ENCODE measurements at places on chromosomes 5 and 9. TPM values are rescaled to one million over a fixed set of nuclear protein-coding genes. Genes with fewer than 3 reads are reported as not detected.

GRCh38 chr5:54655266-54655665 lies 137.7 kb downstream of the SNX18 start:
- DNase-seq: no peak

DNA sequence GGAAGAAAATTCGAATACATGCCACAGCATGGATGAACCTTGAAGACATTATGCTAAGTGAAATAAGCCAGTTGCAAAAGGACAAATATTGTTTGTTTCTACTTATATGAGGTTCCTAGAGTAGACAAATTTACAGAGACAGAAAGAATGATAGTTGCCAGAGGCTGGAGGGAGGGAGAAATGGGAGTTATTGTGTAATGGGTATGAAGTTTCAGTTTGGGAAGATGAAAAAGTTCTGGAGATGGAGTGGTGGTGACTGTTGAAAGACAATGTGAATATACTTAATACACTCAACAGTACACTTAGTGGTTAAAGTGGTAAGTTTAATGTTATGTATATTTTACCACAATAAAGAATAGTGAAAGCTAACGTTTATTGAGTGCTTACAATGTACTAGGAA lies 99.6 kb upstream of the SLC44A1 start:
- DNase-seq: no peak

GRCh38 chr5:144487761-144488160 lies 317.1 kb downstream of the KCTD16 start:
- no peak for DNase-seq

GRCh38 chr5:28714907-28715698 lies 1676.7 kb upstream of the CDH9 start:
- no peak for DNase-seq

DNA sequence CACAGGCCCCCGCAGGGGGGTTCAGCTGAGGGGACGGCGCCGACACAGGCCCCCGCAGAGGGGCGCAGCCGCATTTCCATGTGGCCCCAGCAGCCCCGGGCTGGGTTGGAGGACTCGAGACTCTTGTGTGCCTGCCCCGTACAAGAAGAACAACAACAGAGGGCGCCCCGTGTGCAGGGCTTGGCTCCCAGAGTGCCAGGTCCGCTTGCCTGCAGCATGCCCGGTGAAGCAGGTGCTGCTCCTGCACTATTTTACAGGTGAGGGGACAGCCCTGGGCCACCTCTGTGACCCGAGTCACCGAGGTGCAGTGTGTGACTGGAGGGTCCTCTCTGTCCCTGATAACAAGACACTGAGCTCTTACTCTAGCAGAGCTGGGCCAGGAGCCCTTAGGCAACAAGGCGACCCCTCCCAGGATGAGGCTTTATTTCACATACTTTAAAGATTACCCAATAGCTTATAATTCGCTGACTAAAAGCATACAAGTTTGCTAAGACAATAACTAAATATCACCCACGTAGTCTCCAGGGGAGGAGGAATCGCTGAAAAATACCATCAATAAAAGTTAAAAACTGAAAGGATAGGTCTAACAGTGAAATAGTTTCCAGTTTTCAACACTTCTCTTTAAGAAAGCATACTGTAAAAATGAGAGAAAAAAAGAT lies 41.7 kb upstream of the SLC9A3 start:
- no peak for DNase-seq

DNA sequence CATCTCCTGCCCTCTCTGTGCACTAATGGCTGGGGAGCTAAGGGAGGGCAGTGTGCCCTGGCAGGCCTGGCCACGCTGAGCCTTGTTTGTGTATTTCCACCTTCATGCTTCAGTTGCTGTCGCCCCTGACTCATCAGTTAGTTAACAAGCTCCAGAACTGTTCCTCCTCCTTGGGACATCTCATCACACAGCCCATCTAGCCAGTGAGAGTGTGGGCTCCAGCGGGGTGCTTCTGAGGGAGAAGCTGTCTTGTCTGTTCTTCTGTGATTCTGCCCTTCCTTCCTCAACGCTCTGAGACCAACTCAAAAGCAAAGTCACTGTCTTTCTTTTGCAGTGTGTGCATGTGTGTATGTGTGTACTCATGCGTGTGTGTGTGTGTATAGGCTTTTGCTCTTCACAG lies 58.3 kb upstream of the CPEB4 start:
- DNase-seq: peak; percentile 83

The HTR4 gene
- 0.18 TPM for total RNA-seq

The TMEM171 gene
- total RNA-seq: 1.5 TPM

DNA sequence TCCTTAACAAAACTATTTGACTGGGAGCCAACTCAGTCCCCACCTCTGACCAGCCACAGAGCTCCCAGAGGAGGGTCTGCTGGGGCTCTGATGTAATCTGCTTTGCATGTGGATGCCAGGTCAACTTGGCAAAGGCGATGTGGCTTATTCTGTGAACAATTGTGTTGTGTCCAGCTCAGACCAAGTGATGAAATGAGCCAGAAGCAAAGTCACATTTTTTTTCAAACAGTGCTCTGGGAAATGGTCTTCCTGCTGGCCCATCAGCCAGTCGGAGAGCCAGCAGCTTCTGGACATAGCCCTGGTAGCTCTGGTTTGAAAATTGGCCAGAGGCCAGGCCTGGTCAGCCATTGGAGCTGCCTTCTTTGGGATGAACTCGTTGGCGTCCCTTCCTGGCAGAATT lies 86.5 kb downstream of the ANGPTL2 start:
- DNase-seq: no peak

GRCh38 chr9:130608554-130609134 lies 29.3 kb downstream of the FUBP3 start:
- no peak for DNase-seq

- no peak for DNase-seq
Observed at GRCh38 chr5:78273436-78273835, 21.1 kb downstream of the AP3B1 start.

The MAN1B1 gene
- total RNA-seq: 61.9 TPM

The ANKDD1B gene
- 0.12 TPM for total RNA-seq

- DNase-seq: no peak
Observed at GRCh38 chr9:99660191-99660636, 161.5 kb upstream of the NR4A3 start.

DNA sequence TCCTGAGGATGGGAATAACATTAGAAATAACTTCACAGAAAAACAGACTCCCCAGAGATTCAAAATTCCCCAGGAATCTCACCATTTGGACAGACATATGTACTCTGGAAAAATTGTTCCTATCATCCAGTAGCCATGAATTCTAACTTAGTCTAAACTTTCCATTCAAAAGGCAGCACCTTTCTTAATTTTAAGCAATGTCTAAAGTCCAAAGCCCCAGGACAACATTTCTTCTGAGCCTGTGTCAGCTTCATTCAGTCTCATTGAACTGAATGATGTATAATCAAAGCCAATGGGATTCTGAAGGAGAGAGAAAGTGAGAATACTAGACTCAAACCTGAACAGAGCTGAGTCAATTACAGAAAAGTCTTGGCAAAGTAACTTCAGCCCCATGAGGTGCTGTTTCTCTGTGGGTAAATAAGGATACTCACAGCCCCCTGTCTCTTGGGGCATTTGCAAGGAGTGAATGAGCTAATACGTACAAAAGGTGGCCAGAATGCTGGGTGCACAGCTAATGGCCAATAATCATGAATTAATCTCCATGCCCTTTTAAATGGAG lies 140.6 kb downstream of the SEMA5A start:
- no peak for DNase-seq

The OXCT1 gene
- total RNA-seq: 24.5 TPM

DNA sequence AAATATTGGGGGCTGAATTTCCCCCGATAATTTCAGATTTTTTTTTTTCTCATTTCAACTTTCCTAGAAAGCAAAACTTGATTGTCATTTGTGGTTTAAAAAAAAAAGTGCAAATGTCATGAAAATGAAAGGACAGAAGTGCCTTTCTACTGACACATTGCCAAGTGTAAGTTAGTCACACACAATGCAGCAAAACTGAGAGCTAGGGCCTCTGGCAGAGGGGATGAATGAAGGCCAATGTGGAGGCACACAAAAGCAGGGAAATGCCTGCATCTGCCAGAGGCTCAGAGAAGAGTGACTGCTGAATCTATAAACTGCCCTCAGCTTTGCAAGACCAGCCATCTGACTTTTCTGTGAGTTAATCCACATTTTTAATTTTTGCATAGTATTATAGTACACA lies 6.8 kb upstream of the IFNA5 start:
- no peak for DNase-seq

- DNase-seq: no peak
Observed at GRCh38 chr9:4600368-4600767, 61.7 kb upstream of the PLPP6 start.

The DPH7 gene
- total RNA-seq: 61.9 TPM

DNA sequence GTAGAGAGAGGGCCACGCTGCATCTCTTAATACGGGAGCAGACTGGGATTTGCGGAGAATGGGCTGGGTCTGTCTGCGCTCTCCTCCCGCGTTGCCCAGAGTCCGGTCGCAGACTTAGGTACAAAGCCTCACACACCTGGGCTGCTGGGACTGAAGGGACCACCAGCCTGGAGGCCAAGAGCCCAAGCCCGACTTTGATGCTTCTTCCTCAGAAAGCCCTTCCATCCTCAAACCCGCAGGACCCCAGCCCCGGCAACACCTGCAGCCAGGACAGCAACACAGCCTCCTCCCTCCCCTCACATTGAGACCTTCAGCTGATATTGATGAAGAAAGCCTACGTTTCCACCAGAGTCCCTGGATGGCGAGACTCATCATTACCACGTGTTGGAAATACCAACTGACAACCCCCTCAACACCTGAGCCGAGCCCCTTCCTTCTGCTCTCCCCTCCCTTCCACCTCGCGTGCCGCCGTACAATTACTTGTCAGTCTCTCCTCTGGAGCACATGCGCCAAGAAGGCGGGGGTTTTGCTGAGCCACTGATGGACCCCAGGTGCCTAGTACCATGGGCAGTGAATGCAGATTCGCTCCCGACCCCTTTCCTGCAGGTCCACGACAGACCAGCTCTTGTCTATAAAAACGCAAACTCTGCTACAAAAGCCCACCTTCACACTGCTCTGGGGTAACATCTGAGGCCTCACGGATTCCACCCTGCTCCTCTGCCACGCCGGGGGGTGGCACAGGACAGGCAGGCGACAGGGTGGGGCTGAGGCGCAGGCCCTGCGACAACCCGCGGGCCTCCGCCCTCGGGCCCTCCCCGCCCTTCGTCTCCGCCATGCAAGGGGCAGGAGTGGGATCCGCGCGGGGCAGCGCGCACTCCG lies 841 bp downstream of the ASB6 start:
- no peak for DNase-seq

DNA sequence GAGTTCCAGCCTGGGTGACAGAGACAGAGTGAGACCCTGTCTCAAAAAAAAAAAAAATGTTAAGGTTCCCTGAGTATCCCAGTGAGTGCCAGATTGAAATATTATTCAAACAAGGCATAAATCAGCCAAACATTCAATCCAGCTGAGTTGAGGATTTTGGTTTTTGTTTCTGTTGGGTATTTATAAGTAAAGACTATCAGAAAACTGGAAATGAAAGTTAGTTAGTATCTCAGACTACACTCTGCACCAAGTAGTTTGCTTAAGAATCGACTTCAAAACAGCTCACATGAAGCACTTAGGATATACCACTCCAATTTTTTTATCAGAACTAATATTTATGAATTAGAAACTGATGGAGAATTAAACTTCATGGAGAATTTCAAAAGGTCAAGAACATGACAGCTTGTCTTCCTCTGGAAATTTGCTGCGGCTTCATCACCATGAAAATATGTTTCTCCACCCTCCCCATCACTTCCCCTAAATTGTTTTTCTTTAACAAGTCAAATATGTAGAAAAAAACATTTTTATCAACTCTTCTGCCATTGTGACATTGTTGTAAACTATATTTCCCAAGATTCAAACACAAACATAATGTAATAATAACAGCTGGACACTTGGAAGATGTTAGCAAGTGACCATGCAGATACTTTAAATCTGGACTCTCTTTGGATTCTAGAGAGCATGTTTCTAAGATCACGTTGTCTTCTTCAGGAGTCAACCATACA lies 110.0 kb upstream of the PTGER4 start:
- no peak for DNase-seq

DNA sequence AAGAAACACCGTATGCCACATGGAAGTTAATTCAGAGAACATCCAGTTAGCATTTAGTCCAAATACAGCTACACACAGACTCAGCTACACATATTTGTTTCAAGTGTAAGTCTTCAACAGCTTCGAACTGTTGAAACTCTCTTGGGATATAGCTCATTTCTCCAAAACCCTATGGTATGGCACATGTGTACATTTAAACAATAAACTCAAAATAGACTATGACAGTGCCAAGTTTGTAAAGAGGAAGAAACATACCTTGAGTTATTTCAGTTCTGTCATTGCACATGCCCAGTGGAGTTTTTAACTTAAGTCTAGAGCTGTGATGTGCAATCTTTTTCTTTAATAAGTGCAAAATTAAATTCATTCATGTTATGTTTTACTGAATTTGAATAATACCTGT lies 155.1 kb upstream of the RAI14 start:
- no peak for DNase-seq

GRCh38 chr9:71552480-71552879 lies 215.8 kb downstream of the CEMIP2 start:
- no peak for DNase-seq

The COL15A1 gene
- total RNA-seq: 0.74 TPM

- peak; percentile 88 for DNase-seq
Observed at GRCh38 chr5:146283344-146283761, 55.3 kb upstream of the POU4F3 start.

DNA sequence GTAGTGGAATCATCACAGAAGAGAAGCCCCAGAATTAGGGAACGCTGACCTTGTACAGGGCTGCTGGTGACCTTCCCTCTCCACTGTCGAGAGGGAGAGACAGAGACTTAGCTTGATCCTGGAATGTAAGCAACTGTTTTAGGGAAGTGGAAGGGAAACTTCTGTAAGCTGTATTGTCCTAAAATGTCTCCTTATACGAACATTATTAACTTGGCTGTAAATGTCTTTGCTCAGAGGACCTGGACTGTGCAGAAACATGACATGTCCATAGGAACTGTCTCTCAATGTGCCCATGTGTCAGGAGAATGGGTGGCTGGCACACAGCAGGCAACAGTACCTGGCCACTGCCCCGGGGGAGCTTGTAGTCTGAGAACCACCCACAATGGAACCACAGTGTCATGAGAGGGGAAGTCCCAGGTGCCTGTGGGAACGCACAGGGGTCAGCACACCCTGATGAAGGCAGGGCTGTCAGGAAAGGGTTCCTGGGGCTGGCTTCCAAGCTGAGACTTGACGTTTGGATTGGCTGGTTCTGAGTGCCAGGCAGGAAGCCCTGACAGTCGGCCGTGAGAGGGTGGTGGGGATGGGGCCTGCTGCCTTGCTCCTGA lies 34.0 kb downstream of the DAP start:
- no peak for DNase-seq

The HTR1A gene
- total RNA-seq: not detected

The GHR gene
- total RNA-seq: not detected

DNA sequence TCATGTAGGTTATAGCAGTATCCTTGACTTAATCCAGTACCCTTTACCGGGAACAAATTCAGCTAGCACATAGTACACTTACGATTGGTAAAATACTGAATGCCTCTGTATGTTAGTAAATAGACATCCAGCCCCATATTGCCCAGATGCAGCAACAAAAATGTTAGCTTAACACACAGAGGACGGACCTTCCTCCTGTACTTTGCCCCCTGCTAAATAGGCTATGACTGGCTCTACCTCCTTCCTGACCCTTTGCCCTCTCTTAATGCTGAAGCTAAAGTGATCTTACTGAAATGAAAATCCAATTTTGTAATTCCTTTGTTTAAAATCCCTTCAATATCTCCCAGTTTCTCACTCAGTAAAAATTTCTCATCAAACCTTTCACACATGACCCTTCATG lies 183.1 kb downstream of the PARP8 start:
- no peak for DNase-seq
